ENCODE measurements at places on chromosomes 3 and 15. TPM values are rescaled to one million over a fixed set of nuclear protein-coding genes. Genes with fewer than 3 reads are reported as not detected.

GRCh38 chr15:63408524-63408923 lies 26.9 kb upstream of the CA12 start:
- peaks cover 6% of the 10 kb centered on the region for H3K4me1 ChIP-seq
- no peak overlapping the region for H3K27ac ChIP-seq
- no peak overlapping the region for H3K4me3 ChIP-seq

DNA sequence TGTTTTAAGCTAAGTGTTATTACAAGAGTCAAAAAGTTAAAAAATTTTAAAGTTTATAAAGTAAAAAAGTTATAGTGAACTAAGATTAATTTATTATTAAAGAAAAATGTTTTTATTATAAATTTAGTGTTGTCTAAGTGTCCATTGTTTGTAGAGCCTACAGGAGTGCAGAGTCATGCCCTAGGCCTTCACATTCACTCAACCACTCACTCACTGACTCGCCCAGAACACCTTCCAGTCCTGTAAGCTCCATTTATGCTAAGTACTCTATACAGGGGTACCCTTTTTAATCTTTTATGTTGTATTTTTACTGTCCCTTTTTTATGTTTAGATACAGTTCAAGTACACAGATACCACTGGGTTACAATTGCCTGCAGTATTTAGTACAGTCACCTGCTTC lies 37.2 kb downstream of the EEFSEC start:
- no peak overlapping the region for H3K4me3 ChIP-seq
- no peaks in the 10 kb centered on the region for H3K27me3 ChIP-seq
- H3K36me3 ChIP-seq, result no peaks in the 10 kb centered on the region
- no peak for DNase-seq

DNA sequence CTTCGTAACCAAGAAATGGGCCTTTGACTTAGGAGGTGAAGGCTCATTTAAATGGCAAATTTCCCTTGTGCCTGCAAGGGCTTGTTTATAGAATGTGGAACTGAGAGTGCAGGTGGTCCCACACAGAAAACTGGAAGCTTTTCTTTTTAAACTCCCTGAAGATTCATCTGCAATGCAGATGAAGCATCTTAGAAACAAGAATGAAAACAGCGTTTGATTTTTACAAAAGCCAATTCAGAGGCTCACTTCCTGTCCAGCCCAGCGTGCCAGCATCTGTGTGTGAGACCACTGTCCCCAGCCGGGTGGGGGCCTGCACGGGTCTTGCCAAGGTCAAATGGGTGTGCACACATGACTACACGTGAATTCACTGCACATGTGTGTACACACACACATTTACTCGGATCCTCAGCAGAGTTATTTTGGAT lies 94.7 kb downstream of the LINGO1 start:
- no peaks in the 10 kb centered on the region for H3K36me3 ChIP-seq
- H3K27ac ChIP-seq, result peak overlapping the region; percentile 5
- no peaks in the 10 kb centered on the region for H3K27me3 ChIP-seq
- peaks cover 60% of the 10 kb centered on the region for H3K4me1 ChIP-seq
- peak; percentile 43 for DNase-seq

GRCh38 chr15:69729167-69729748 lies 276.6 kb downstream of the RPLP1 start:
- no peak overlapping the region for H3K27ac ChIP-seq
- peak; percentile 17 for DNase-seq

- DNase-seq, result no peak
- no peaks in the 10 kb centered on the region for H3K36me3 ChIP-seq
- no peak overlapping the region for H3K4me3 ChIP-seq
- no peaks in the 10 kb centered on the region for H3K27me3 ChIP-seq
- no peaks in the 10 kb centered on the region for H3K4me1 ChIP-seq
- no peak overlapping the region for H3K27ac ChIP-seq
These were observed 115.1 kb downstream of the TPRA1 start for GRCh38 chr3:127475391-127475790.

DNA sequence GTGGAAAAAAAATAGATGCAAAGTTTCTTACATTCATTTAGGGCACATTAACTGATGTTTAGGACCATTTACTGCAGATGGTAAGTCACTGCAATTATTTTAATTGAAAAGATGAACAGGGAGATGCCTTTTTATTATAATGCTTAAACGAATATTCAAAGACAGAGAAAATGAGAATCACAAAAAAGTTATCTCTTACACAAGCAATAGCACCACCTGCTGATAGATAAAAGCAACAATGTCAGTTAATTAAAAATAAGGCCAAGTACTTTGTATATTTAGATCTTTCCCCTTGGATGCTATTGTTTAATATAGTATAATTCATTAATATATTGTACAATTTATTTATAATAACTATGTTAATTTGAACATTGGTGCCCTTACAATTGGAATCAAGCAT lies 55.9 kb downstream of the IFT80 start:
- H3K4me1 ChIP-seq, result no peaks in the 10 kb centered on the region
- no peak overlapping the region for H3K4me3 ChIP-seq
- no peak overlapping the region for H3K27ac ChIP-seq
- no peak for DNase-seq

GRCh38 chr15:86555939-86556338 lies 476.3 kb downstream of the AGBL1 start:
- H3K4me1 ChIP-seq, result no peaks in the 10 kb centered on the region
- DNase-seq, result no peak
- no peak overlapping the region for H3K4me3 ChIP-seq
- no peaks in the 10 kb centered on the region for H3K27me3 ChIP-seq
- no peaks in the 10 kb centered on the region for H3K36me3 ChIP-seq

- H3K4me1 ChIP-seq, result peaks cover 93% of the 10 kb centered on the region
- DNase-seq, result peak; percentile 47
- H3K4me3 ChIP-seq, result peak within 1 kb of the TSS; percentile 49
- H3K27ac ChIP-seq, result peak within 1 kb of the TSS; percentile 90
These were observed at the start of gene ISLR for GRCh38 chr15:74173380-74174218. Gene ISLR, plus strand, starts transcription at chr15:74173710. Its CDS starts 1,149 bp downstream, at chr15:74174859.

- H3K27ac ChIP-seq, result no peak overlapping the region
- no peaks in the 10 kb centered on the region for H3K36me3 ChIP-seq
- no peaks in the 10 kb centered on the region for H3K27me3 ChIP-seq
- no peaks in the 10 kb centered on the region for H3K4me1 ChIP-seq
- no peak overlapping the region for H3K4me3 ChIP-seq
- DNase-seq, result no peak
These were observed 158.2 kb upstream of the ARHGEF26 start for GRCh38 chr3:153963012-153963411.

GRCh38 chr15:45650889-45651525 lies 16.2 kb downstream of the SQOR start:
- H3K36me3 ChIP-seq, result no peaks in the 10 kb centered on the region
- no peaks in the 10 kb centered on the region for H3K27me3 ChIP-seq
- DNase-seq, result no peak
- H3K4me3 ChIP-seq, result no peak overlapping the region

Gene MBD4
- total RNA-seq, result 17.3 TPM

Gene LSAMP
- total RNA-seq, result 8.3 TPM

Gene ZNF502
- 4.1 TPM for total RNA-seq

Gene PLSCR4
- total RNA-seq, result 15.0 TPM

Gene CYP8B1
- total RNA-seq, result not detected

Gene GRM7
- total RNA-seq, result not detected

Gene MAP4
- total RNA-seq, result 534 TPM
